ENCODE measurements at places on chromosomes 11 and 22. TPM values are rescaled to one million over a fixed set of nuclear protein-coding genes. Genes with fewer than 3 reads are reported as not detected.

The CARNS1 gene
- 0.31 TPM for total RNA-seq

The DDIAS gene
- total RNA-seq = 2.5 TPM

The OSBP2 gene
- 62.3 TPM for total RNA-seq

The UCP2 gene
- total RNA-seq = 12.8 TPM

The LMO2 gene
- 12.2 TPM for total RNA-seq

The MEI1 gene
- not detected for total RNA-seq
